ENCODE measurements at places on chromosomes 12 and 14.

GRCh38 chr12:45246236-45246635 is 30.3 kb downstream of the ANO6 start:
- no peak for DNase-seq

DNA sequence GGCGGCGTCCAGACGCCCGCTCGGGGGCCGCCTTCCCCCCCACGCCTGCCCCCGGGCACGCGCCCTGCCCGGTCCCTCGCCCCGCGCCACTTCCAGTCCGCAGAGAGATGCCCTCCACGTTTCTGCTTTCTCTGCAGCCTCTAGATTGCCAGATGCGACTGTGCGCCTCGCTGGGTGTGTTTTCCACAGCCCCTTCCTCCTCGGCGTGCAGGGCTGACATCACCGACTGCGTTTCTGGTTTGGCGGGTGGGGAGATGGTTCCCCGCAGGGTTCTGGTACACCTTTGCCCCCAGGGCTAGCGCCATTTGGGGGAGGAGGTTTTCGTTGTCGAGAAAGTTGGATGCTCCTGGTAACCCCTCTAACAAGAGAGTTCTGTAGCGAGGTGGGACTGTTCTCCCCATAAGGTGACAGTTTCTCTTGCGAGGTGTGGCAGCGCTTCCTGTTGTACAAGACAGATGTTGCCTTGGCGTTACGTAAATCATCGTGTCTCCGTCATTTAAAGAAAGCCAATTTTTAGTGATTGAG is 1.5 kb downstream of the CALM1 start:
- no peak for DNase-seq

- peak; percentile 71 for DNase-seq
Measured at GRCh38 chr14:52950898-52951680, at the start of gene FERMT2. Gene FERMT2, minus strand, starts transcription at chr14:52951050. Its CDS starts 482 bp downstream, at chr14:52950568.

GRCh38 chr12:64009321-64010068 is 165.0 kb downstream of the SRGAP1 start:
- no peak for DNase-seq

- no peak for DNase-seq
Measured at GRCh38 chr14:52400846-52401245, 86.7 kb downstream of the PTGER2 start.

DNA sequence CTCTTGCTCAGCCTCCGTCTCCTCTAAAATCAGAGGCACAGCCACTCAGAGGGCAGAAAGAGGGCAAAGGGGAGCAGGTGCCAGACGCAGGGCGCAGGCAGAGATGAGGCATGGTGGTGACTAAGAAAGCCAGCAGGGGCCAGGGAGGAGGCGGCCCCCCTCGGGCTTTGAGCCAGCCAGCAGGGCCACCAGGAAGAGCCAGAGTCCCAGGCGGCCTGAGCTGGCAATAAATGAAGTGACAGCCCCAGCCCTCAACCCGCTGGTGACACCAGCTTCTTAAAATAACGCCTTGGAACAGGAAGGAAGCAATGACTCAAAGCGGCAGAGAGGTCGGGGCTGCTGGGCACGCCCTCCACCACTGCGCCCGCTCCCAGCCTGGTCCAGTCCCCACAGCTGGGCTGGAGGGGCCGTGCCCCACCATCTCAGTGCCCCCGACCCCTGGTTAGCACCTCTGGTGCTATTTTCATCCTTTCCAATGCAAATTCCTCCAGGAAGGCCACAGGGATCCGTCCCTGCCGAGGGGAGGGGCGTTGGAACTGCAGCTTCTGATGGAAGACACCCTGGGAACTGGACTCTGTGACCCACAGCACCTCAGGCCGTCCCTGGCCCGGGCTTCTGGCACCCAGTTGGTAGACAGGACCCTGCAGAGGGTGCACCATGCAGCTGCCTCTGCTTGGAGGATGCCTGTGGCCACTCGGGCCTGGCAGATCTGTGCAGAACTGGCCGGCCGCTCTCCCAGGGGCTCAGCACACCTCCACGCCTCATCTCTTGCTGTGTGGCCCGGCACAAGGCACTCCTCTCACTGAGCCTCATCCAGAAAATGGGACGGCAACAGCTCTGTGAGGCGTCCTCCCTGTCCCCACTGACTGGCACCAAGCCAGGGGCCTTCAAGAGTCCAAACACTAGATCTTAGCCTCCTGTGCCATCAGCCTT is 113.7 kb downstream of the NCOR2 start:
- DNase-seq: peak; percentile 69

- DNase-seq: no peak
Measured at GRCh38 chr12:101877806-101878242, 444 bp downstream of the DRAM1 start.

DNA sequence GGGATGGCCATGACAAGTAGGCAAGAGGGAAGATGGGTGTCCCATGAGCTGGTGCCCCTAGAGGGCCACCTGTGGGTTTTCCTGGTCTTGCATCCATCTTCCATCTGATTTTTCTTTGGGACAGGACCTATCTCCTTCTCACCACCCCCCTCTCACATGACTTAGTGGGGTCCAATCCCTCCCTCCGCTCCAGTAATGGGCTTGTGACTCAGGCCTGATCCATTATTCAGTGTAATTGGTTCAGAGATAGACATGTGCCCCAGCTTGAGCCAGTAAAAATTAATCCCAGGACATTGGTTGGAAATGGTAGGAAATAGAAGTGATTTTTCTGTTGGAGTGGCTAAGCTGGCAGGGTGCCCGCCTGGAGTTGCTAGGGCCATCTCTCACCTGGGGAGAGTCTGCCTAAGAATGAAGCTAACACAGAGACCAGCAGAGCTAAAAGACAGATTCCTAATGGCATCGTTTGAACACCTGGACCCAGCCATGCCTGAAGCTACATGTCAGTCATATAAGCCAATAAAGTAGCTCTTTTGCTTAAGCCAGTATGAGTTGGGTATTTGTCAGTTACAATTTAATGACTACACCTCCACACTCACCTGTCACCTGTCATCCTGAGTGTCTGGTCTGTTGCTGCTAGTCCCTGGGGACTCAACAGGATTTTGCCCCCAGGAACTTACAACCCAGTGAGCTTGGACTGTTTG is 14.7 kb downstream of the RASAL1 start:
- DNase-seq: no peak

DNA sequence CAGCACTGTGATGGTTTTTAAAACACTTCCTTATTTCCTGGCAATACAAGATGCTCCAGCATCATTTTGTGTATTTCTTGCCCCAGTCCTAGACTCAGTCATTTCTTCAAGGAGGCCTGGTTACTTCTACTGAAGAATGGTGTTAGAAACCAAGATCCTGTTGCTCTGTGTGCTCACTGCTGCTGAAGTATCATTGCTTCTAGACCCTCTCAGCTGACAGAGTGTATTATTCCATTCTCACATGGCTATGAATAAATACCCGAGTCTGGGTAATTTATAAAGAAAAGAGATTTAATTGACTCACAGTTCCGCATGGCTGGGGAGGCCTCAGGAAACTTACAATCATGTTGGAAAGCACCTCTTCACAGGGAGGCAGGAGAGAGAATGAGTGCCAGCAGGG is 14.9 kb upstream of the SERPINA6 start:
- DNase-seq: no peak

GRCh38 chr14:95068521-95068920 is 88.8 kb downstream of the DICER1 start:
- DNase-seq: no peak

DNA sequence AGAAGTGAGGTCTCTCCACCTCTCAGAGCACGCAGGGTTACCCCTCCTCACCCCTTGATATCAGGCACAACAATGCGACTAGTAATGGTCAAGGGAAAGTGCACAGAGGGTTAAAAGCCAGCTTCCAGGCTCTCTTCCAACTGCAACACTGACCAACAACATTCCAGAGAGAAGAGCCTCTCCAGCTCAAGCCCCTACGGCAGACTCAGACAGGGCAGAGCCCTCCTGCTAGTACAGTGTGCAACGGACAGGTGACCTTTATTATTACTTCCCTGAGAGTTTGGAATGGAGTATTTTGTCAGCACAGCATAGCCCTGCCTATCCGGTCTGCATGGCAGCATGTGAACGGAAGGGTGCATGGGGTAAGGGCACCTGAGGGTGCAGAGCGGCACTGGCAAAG is 73.0 kb downstream of the PTPN21 start:
- DNase-seq: no peak

GRCh38 chr14:92956961-92957360 is 34.0 kb downstream of the CHGA start:
- no peak for DNase-seq

GRCh38 chr14:33375786-33376185 is 437.1 kb downstream of the NPAS3 start:
- no peak for DNase-seq

GRCh38 chr12:124451637-124452243 is 115.7 kb downstream of the NCOR2 start:
- no peak for DNase-seq

- DNase-seq: no peak
Measured at GRCh38 chr12:116194935-116195431, 82.5 kb downstream of the MED13L start.

DNA sequence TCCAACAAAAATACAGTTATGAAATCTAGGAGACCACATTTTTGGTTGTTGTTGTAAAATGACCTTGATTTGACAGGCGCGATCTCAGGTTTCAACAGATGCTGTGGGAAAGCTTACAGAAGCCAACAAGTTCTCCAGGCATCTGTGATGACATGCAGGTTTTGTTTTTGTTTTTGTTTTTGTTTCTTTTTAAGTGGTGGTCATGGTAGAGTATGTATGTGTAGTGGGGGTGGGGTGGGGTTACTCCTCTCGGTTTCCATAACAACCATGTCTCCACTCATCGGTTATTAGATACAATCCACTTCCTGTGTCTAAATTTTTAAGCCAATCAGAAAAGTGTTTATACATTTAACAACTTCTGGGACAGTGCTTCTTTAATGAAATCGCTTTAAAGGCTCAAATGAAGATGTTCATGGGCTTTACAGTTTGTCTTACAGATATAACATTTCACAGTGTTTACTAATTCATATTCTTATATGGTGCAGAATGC is 199.9 kb upstream of the FOXN3 start:
- DNase-seq: peak; percentile 29

DNA sequence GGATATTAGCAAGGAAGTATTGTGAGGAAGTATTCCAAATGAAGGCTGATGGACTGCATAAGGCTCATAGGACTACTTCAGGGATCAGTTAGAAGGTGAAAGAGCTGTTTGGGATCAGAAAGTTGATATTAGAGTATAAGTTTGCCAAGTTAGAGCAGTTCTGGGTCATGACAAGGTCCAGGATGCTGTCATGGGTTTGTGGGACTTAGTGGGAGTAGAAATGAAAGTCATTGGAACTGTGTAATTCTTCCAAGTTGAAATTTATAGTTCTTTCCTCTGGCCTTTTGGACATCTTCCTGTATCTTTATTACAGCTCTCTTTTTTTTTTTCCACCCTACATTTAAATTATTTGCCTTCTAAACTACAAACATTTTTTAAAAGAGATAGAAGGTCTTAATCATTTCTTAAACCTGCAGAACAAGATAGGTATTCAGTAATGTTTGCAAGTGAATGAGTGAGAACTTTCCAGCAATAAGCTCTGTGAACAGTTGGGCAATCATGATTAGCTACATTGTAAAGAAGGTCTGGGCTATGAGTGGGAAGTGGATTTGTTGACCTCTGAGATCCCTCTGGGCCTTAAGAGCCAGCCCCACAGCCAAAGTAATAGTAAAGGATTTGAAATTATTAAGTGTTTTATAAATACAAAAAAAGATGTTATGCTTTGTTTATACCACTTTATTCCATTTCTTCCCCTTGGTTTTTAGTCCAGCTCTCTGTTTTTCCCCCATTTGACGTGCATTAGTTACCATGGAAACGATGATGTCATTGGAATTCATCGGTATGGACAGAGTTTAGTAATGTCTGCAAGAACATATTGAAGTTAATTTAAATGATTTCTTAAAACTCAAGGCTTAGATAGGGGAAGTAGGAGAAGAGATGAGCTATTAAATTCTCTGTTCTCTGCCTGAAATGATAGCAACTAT is 247.9 kb upstream of the ARHGAP5 start:
- DNase-seq: peak; percentile 71

GRCh38 chr14:37056473-37056872 is 115.9 kb downstream of the SLC25A21 start:
- DNase-seq: no peak

DNA sequence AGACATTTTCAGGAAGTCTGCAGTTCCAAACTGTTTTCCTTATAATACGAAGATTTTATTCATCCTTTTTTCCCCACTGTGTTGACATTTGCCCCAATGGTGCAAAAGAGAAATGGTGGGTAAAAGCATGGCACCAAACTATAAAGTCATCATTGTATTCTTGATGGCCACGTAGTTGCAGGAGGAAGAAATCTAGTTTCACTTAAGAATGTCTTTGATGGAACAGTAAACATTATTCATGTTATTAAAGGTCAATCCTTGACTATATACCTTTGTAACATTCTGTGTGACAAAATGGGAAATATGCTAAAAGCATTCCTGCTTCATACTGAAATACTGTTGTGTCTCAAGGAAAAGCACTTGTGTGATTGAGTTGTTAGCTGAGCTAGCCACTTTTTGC is 80.1 kb downstream of the PRKCH start:
- no peak for DNase-seq

GRCh38 chr14:58797010-58797429 is 159.3 kb downstream of the DACT1 start:
- no peak for DNase-seq

Data from HFFc6 (cell line).